Temporal lobe (tissue), 4 donors: ENCODE measurements at places on chromosomes 4 and X. TPM values are rescaled to one million over a fixed set of nuclear protein-coding genes. Genes with fewer than 3 reads are reported as not detected.

Gene TMEM31
- total RNA-seq = not detected

Gene RHOXF1
- not detected for total RNA-seq

Gene GNL3L
- total RNA-seq = 18.9 TPM

Gene YTHDC1
- total RNA-seq = 79.2 TPM
